ENCODE measurements at places on chromosomes 6 and 20.

GRCh38 chr20:63497138-63497945 lies 1.5 kb downstream of the EEF1A2 start:
- DNase-seq, result no peak

- DNase-seq, result no peak
These were observed 84.8 kb downstream of the TAF4 start for GRCh38 chr20:61980647-61981583.

DNA sequence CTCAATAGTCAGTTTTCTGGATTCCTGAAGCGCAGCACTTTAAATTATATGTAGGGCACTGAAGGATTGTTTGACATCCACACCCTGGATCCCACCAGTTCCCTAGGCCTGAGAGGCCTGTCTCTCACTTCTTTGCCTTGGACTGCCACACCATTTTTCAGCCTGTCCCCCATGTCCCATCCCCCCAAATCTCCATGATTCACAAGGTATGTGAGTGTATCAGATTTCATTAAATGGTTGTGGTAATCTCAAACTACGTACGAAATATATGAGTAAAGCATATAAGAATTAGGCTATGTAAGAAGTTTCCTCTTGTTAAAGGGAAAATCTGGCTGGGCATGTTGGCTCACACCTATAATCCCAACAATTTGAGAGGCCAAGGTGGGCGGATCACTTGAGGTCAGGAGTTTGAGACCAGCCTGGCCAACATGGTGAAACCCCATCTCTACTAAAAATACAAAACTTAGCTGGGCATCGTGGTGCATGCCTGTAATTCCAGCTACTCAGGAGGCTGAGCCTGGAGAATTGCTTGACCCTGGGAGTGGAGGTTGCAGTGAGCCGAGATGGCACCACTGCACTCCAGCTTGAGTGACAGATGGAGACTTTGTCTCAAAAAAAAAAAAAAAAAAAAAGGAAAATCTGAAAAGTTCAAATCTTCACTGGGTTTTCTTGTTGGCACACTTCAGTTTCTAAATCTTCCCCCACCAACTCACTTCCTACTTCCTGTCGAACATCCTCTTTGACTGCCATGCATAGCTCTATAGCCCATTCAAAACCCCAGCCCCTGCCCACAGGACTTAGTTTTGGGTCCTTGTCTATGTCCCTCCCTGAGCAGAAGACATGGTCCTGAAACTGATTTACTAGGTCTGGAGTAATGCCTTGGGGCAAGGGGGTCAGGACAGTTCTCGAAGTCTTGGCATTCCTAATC lies 97.3 kb upstream of the SHLD1 start:
- DNase-seq, result no peak

DNA sequence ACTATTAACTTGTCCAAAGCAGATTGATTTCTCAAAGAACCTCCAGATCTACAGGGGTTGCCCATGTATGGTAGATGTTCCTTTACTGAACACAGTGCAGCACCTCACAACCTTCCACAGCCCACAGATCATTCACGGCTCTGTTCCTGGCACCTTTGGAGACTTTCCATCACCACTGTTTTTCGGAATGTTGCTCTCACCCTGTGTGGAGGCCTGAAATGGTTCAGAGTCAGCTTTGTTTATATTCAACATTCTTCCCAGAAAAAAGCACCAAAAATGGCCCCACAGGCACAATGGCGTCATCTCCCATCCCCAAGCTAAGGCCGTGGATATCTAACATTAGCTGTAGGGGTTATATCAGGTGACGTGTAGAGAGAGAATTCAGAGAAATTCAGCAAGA lies 74.7 kb downstream of the DHX35 start:
- DNase-seq, result no peak

DNA sequence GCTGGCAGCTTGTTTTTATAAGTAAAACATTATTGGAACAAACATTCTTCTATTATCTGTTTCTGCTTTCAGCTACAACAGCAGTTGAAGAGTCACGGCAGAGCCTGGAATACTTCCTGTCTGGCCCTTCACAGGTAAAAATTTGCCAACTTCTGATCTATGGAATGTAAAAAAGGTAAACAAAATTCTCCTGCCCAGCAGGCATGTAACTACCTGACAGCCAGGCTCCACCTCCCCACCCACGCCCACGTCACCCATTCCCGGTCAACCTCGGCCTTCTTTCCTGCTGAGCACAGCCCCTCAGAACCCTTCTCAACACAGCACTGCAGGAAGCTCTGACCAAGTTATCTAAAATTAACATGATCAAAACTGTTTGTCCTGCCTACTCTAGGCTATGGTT lies 166.0 kb downstream of the DLL1 start:
- DNase-seq, result peak; percentile 5

- DNase-seq, result no peak
These were observed 66.1 kb upstream of the RNF24 start for GRCh38 chr20:4081421-4081820.

DNA sequence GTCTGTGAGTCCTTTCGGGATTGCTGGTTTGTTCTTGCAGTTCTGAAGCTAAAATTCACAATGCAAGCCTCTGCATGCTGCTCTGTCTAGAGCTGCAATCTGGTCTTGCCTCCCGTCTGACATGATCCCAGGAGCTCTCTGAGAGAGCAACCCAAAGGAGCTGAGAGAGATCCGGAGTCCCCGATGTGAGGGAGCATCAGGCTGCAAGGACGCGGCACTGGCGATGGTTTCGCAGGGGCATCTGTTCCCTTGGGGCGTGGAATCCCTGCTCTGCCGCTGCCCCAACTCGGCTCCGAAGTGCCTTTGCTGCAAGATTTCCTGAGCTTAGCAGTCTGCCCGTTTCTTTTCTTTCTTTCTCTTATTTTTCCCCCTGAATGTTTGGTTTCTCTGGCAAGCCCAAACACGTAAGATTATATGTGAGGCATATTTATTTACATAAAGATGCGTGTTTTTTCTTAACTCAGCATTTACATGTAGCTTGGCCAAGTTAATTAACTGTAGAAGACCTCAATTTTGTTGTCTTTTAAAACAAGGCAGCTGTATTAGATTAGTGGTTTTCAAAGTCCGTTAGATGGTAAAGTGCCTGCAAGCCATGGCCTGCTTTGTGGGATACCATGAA lies 873.0 kb downstream of the KIF16B start:
- no peak for DNase-seq

DNA sequence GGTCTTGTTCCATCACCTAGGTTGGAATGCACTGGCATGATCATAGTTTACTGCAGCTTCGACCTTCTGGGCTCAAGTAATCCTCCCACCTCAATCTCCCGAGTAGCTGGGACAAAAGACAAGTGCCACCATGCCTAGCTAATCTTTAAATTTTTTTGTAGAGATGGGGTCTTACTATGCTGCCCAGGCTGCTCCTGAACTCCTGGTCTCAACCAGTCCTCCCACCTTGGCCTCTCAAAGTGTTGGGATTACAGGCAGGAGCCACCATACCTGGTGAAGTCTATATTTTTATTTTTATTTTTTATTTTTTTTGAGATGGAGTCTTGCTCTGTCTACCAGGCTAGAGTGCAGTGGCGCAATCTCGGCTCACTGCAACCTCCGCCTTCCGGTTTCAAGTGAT lies 11.4 kb upstream of the PIM1 start:
- no peak for DNase-seq

GRCh38 chr6:16736856-16737775 lies 24.1 kb downstream of the ATXN1 start:
- no peak for DNase-seq

GRCh38 chr6:130245267-130245666 lies 22.5 kb upstream of the SAMD3 start:
- DNase-seq, result no peak

GRCh38 chr20:2206957-2207769 lies 88.6 kb upstream of the TGM3 start:
- peak; percentile 85 for DNase-seq

DNA sequence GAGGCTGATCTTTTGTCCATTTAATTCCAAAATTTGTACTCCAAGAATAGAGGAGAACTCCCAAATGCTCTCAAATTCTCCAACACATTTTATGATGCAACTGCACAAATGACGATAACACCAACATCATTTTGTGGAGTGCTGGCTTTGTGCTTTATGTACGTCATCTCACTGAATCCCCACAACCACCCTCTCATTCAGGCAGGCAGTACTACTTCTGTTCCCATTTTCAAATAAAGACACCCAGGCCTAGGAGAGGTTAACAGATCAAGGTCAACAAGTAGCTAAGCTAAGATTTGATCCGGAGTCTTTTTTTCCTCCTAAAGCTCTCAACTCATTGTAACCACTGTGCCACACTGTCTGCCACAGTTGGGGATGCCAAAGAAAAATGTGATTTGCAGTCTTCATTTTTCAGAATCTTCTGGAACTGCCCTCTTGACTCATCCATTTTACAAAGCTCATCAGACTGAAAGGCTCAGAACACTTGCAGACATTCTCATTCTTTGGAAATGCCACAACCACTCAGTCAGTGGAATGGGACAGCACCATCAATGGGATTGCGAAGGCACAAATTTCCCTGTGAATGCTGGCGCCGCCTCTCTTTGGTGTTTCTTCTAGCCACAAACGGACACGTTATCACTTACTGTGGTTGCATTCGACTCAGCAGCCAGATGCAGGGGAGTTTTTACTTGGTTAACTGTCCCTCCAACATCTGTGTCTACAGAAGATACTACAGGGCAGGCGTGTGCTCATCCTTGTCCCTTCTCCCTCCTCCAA lies 184.4 kb downstream of the GJA10 start:
- DNase-seq, result no peak

GRCh38 chr6:93964321-93964720 lies 545.0 kb upstream of the EPHA7 start:
- no peak for DNase-seq

- DNase-seq, result no peak
These were observed 426.4 kb downstream of the QKI start for GRCh38 chr6:163840880-163841279.

DNA sequence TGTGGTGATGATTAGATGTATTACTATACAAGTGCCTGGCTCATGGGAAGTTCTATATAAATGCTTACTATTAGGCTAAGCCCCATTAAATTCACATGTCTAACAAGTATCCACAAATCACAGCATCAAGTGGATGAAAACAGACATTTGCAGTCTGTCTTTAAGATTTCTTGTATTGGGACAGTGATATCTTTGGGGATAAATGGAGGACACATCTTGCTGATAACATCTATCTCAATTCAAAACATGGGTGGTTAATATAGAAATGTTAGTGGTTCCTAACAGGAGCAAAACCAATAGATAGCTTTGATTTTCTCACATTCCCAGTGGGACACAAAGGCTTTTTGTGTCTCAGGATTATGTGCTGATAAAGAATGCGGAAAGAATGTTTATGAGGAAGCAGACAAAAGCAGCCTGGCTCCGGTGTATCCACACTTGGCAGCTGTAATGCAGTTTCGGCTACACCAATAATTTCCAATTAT lies 29.3 kb downstream of the PTPRK start:
- no peak for DNase-seq

DNA sequence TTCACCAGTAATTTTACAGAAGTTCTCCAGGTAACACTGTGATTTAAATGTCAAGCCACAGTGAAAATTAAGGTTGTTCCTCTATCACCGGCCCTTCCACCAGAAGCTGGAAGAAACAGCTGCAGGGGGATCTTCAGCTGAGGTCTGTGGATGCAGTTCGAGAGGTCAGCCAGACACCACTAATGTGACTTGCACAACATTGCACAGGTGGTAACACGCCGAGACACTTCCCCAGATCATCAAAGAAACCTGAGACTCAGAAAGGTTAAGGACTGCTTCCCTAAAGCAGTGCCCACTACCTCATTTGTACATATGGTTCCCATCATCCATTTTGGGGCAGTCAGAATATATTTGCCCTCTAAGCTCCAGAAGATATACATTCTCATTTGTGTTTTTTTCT lies 8.1 kb upstream of the SERPINB9 start:
- DNase-seq, result no peak

DNA sequence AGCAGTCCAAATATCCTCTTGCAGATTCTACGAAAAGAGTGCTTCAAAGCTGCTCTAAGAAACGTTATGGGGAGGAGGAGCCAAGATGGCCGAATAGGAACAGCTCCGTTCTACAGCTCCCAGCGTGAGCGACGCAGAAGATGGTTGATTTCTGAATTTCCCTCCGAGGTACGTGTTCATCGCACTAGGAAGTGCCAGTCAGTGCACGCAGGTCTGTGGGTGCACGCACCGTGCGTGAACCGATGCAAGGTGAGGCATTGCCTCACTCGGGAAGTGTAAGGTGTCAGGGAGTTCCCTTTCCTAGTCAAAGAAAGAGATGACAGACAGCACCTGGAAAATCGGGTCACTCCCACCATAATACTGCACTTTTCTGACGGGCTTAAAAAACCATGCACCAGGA lies 272.1 kb upstream of the DEFB115 start:
- DNase-seq, result no peak

GRCh38 chr6:52642368-52642767 lies 28.5 kb upstream of the TMEM14A start:
- DNase-seq, result no peak

DNA sequence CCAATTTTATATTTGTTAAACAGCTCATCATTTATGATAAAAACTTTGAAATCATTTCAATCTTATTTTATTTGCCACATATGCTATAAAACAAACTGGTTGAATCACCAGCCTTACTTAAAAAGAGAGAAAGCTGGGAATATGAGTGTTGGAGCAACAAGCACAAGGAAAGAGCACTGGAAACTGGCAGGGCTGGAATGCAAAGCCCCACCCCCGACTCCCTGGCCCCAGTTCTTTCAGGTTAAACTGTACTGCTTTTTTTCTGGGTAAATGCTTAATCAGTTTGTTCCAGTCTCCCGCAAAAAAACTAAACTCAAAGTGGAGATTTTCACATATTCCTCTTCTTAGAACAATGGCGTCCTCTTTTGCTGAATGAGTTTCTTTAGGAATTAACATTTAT lies 433.8 kb upstream of the NOX3 start:
- DNase-seq, result no peak

- DNase-seq, result no peak
These were observed 4.7 kb upstream of the SHLD1 start for GRCh38 chr20:5745416-5746030.

DNA sequence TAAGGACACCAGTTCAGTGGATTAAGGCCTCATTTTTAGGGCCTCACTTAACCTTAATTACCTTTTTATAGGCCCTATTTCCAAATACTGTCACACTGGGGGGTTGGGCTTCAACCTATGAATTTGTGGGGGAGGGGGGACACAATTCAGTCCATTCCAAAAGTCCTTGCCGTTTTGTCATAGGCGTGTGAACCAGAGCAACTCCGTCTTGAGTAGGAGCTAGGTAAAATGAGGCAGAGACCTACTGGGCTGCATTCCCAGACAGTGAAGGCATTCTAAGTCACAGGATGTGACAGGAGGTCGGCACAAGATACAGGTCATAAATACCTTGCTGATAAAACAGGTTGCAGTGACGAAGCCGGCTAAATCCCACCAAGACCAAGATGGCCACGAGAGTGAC lies 113.5 kb upstream of the SNX9 start:
- no peak for DNase-seq

GRCh38 chr20:41892031-41892430 lies 273.9 kb upstream of the CHD6 start:
- no peak for DNase-seq

GRCh38 chr6:402901-403658 lies 11.5 kb downstream of the IRF4 start:
- no peak for DNase-seq

- no peak for DNase-seq
These were observed 122.2 kb upstream of the TNFAIP3 start for GRCh38 chr6:137744877-137745276.

- DNase-seq, result no peak
These were observed 215.5 kb upstream of the SNX9 start for GRCh38 chr6:157607317-157608109.

GRCh38 chr6:154350293-154350692 lies 6.3 kb downstream of the IPCEF1 start:
- DNase-seq, result no peak

Data from femur (tissue), 1 donor.